Activated CD4-positive, alpha-beta memory T cell treated with anti-CD3 and anti-CD28 coated beads, Interleukin-2, amount 10 ng/mL, durations not matched to agents 7 days and 5 days (primary cell): ENCODE measurements at places on chromosomes 13 and 19.

- no peak for DNase-seq
These were observed 4.7 kb downstream of the PNMA8A start for GRCh38 chr19:46466536-46467196.

- DNase-seq = no peak
These were observed 642.3 kb upstream of the SLITRK1 start for GRCh38 chr13:84524586-84524985.

- DNase-seq = no peak
These were observed 38.1 kb downstream of the PBX4 start for GRCh38 chr19:19580418-19580817.

DNA sequence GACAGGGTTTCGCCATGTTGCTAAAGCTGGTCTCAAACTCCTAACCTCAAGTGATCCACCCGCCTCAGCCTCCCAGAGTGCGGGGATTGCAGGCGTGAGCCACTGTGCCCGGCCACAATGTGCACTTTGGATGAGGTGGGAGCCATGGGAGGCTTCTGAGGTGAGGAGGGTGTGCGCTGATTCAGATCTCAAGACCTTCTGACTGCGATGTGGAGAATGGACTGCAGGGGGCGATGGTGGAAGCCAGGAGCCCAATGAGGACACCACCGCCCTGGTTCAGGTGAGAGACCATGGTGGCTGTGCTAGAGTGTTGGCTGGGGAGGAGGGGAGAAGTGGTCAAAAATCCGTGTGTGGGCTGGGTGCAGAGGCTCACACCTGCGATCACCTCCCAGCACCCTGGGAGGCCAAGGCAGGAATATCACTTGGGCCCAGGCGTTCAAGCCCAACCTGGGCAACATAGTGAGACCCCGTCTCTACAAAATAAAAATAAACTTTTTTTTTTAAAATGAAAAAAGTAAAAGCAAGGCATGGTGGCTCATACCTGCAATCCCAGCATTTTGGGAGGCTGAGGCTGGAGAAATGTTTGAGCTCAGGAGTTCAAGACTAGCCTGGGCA lies 5.6 kb downstream of the INAFM1 start:
- DNase-seq = peak; percentile 72

- DNase-seq = no peak
These were observed 396.9 kb downstream of the MYO16 start for GRCh38 chr13:109026266-109026665.

- peak; percentile 78 for DNase-seq
These were observed 8.3 kb downstream of the TNFRSF19 start for GRCh38 chr13:23578411-23579071.

DNA sequence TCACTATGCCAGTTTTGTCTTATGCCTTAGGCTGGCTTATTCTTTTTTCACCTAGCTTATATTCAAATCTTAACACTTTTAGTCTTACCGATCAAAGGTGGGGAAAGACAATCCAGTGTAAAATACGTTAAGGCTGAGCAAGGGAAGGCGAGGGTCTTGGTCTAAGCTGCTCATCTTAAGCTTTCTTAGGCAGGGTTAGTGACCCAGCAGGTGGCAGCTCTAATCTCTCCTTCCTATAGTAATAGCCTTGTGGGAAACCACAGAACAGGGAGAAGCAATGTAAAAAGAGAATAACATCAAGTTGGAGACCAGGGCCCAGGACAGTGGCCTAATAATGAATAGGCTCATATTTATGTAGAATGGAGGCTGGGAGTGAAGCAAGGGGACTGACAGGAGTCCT lies 45.9 kb downstream of the COG3 start:
- no peak for DNase-seq

GRCh38 chr13:77919246-77919920 lies 752 bp upstream of the EDNRB start:
- no peak for DNase-seq

DNA sequence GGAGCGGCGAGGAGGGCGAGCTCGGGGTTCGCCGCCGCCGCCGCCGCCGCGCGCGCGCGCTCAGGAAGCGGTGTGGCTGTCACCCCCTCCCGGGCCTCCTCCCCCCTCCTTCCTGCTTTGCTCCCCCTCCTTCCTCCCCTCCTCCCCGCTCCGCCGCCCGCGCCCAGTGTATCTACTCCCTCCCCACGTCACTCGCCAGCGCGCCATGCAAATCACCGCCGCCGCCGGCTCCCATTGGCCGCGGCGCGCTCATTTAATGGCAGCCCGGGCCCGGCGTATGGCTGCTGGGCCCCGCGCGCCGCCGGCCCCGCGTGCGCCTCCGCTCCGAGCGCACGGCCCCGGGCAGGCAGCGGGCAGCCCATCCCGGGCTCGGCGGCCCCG lies 335 bp upstream of the SOX1 start:
- no peak for DNase-seq

GRCh38 chr13:91557328-91558090 lies 159.1 kb downstream of the GPC5 start:
- DNase-seq = no peak

DNA sequence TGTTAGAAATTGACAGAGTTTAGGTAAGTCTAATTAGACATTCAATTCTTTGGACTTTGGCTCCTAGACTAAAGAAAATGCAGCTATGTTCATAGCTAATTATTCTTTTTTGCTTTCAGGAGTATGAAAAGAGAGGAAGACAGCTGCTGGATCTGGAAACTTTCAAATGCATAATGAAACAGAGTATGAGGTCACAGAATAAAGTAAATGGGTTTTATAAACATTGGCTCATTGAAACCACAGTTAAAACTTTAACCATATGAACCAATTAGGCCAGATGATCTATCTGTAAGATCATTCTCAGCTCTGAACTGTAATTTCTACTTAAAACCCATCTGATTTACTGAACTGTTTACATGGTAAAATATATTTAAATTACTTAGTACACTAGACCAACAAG lies 82.7 kb downstream of the TEX26 start:
- no peak for DNase-seq

DNA sequence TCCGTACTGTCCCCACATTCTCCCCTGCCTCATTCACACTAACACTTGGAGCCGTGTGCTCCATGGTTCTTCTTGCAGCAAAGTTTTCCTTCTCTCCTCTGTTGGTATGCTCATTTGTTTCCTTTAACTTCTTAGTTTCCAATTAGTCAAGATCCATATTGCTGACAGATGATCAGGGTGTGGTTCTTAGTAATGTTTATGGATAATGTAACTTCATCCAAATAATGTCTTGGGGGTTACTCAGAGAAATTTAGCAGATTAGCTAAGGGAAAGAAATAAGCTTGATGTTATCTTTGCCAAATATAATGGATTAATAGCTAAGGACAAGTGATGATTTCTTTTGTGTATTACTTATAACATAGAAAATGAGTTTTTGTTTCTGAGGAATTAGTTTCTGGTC lies 174.4 kb downstream of the NUFIP1 start:
- DNase-seq = no peak

DNA sequence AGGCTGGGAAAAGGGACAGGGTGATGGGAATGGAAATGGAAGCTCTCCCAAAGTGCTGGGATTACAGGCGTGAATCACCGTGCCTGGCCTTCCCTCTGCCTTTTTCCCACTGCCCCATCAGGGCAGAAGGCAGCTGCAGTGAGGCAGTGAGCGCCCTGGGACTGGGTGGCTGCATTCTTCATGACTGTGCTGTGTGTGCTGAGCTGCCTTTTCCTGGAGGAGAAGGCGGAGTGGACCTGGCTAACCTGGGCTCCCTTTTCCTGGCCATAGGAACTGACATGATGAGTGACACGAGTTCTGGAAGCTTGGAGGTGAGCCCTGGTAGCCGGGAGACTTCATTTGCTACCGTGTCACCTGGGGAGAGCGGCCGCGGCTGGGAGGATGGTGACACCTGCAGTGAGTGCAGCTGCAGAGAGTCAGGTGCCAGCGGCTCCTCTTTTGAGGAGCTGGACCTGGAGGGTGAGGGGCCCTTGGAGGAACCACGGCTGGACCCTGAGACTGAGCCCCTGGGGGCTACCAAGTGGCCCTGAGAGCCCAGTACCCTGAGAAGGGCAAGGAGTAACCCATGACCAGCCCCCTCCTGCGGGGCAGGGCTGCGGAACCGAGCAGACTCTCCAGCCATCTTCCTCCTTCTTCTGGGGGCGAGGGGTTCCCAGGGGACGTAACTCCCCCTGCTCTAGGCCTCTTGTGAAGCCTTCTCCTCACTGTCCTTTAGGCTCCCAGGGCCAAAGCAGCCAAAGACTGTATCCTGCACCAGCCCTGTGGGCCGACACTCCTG lies 26.3 kb upstream of the ZNF492 start:
- DNase-seq = no peak

GRCh38 chr19:51789061-51789795 lies 5.7 kb upstream of the FPR3 start:
- DNase-seq = no peak

GRCh38 chr19:469833-470232 lies 9.0 kb upstream of the SHC2 start:
- no peak for DNase-seq

DNA sequence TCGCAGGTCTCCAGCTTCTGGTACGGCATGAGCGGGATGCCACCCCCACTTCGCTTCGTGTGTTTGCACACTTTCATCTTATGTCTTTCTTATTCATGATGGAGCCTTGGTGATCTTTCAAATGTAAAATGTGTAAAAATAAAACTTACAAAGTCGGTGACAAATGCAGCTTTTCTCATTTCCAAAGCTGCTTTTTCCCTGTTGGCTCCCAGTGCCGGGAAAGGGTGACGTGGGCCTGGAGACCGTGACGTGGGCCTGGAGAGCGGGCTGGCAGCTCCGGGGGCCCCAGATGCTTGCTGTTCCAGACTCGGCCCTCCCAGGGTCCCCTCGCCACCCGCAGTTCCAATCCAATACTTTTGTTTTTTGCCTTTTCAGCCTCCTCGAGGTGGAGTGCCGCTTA lies 101.4 kb downstream of the KDM4B start:
- no peak for DNase-seq

DNA sequence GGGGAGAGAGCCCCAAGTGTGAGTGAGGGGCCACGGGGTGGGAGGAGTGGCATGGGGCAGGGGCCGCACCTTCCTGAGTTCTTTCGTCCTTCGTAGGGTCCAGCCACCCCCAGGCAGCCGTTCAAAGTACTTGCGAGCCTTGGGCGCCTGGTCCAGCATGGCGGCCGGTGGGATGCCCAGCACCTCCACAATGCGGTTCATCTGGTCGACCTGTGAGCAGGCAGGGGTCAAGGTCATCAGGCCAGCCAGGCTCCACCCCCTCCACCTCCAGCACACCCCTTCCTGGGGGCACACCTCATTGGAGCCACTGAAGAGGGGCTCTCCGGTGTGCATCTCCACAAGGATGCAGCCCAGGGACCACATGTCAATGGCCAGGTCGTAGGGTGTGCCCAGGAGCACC lies 6.7 kb downstream of the DYRK1B start:
- no peak for DNase-seq

DNA sequence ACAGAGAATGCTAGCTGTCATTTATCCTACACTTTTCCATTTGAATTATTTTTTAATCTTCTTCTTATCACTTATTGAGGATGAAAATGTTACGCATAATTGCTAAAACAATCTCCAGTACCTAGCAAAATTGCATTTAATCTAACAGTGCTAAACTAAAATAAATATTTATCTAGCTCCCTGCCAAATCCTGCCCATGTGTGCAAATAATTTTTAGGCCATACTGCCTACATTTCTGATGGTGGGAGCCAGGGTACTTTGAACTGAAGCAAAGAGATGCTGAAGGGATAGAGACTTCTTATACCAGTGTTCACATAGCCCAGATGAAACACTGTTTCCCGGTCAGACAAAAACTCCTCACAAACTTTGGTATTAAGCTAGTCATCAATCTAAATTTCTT lies 1268.7 kb upstream of the PCDH20 start:
- DNase-seq = no peak

DNA sequence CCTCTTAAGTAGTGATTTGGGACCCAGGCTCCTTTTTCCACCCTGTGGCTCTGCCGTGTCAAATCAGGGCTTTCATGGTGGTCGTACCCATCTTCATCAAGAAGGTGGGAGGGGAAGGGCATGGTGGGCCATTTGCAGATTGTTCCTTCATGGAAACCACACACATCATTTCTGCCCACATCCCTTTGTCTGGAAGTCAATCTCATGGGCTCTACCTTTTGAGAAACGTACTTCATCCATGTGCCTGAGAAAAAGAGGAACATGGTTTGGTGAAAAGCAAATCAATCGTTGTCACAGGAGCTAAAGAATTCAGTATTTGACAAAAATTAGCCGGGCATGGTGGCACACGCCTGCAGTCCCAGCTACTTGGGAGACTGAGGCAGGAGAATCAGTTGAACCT lies 233.4 kb downstream of the FOXO1 start:
- no peak for DNase-seq

GRCh38 chr13:75960538-75960994 lies 324.4 kb downstream of the LMO7 start:
- DNase-seq = no peak

- no peak for DNase-seq
These were observed 10.8 kb downstream of the GPR183 start for GRCh38 chr13:99296398-99296797.

DNA sequence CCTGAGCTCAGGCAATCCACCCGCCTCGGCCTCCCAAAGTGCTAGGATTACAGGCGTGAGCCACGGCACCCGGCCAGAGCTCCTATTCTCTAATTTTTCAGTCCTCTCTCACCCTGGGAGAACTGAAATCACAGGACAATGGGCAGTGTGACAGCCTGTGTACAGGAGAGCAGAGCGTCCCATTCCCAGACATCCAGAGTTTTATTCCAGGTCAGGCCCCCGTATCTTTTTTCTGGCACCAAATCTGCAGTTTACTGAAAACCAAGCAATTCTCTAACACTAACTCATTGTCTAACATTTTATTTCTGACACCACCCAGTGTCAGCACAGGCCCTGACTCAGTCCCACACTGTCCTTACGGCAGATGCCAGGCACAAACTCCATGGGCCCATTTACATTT lies 6.7 kb downstream of the ZNF708 start:
- DNase-seq = no peak

DNA sequence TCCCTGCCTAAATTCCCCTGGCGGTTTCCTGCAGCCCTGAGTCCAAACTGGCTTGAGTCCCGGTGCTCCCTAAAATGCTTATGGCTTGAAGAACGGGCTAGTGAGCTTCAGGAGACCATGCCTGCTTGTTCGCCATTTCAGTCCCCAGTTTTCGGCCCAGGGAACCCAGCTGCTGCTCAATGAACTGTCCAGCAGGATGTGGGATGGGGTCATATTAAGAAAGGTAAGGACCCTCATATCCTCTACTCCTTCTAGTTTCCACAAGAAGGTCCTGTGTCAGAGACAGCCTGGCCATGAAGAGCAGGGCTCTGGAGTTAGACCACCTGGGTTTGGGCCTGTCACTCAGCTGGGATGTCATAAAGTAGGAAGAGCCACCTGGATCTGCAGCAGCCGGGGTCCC lies 17.0 kb upstream of the SPC24 start:
- no peak for DNase-seq
